Hematopoietic multipotent progenitor cell treated with erythropoietin and hydrocortisone succinate and interleukin-3 and kit ligand, for 8 days (in vitro differentiated cells): ENCODE measurements at places on chromosomes 7 and 10.

DNA sequence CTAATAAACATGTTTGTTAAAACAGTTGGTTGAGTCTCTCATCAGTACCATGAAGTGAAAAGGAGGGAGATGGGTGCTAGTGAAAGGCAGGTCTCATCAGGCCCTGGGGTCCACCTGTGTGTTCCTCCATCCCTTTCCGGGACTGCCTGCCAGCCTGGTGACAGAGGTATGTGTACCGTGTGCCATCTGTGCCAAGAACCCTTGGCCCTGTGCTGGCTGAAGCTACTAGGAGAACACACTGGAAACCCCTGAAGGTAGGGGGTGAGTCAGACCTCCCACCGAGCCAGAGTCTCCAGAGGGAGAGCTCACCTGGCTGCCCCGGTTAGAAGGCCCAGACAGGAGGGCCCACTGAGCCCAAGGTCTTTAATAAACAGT is 2.3 kb downstream of the DDIT4 start:
- DNase-seq = peak; percentile 52

DNA sequence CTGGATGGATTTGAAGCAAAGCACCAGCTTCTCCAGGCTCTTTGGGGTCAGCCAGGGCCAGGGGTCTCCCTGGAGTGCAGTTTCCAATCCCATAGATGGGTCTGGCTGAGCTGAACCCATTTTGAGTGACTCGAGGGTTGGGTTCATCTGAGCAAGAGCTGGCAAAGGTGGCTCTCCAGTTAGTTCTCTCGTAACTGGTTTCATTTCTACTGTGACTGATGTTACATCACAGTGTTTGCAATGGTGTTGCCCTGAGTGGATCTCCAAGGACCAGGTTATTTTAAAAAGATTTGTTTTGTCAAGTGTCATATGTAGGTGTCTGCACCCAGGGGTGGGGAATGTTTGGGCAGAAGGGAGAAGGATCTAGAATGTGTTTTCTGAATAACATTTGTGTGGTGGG is 14.2 kb downstream of the LEP start:
- DNase-seq = no peak

GRCh38 chr7:33579673-33579960 is 325.7 kb upstream of the BMPER start:
- DNase-seq = no peak

GRCh38 chr7:32273297-32273696 is 203.1 kb upstream of the PDE1C start:
- DNase-seq = no peak

GRCh38 chr10:80274396-80275134 is 14.9 kb downstream of the MAT1A start:
- no peak for DNase-seq

GRCh38 chr10:64873959-64874358 is 1352.8 kb downstream of the REEP3 start:
- no peak for DNase-seq

- no peak for DNase-seq
These were observed 35.3 kb downstream of the COG5 start for GRCh38 chr7:107528461-107528860.

DNA sequence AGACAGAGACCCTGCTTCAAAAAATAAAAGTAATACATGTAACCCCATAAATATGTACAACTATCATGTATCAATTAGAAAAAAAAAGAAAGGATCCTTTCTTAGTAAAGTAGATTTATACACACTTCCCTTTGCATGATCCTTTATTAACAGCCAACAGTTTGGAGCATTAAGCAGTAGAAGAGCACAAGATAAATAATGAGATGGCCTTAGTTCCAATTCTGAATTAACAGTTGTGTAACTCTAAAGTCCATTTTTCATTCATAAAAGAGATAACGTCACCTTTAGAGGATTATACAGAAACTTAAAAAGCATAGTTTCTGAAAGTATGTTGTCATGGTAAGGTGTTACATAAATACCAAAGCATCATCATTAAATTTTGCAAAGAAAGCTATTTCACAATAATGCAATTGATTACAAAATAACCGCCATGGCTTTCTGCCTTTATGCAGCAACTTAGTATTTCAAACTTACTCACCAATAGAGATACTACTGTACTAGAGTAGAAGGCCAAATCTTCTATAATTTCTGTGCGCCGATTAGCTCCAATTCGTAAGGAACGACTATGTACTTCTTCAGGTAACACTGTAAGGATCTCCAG is 40.3 kb downstream of the TNPO3 start:
- no peak for DNase-seq

DNA sequence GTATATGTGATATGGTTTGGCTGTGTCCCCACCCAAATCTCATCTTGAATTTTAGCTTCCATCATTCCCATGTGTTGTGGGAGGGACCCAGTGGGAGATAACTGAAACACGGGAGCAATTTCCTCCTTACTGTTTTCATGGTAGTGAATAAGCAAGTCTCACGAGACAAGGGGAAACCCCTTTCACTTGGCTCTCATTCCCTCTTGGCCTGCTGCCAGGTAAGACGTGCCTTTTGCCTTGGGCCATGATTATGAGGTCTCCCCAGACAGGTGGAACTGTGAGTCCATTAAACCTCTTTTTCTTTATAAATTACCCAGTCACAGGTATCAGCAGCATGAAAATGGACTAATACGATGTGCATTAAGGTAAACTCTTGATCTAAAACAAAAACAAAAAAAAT is 357.1 kb upstream of the AOAH start:
- peak; percentile 47 for DNase-seq

DNA sequence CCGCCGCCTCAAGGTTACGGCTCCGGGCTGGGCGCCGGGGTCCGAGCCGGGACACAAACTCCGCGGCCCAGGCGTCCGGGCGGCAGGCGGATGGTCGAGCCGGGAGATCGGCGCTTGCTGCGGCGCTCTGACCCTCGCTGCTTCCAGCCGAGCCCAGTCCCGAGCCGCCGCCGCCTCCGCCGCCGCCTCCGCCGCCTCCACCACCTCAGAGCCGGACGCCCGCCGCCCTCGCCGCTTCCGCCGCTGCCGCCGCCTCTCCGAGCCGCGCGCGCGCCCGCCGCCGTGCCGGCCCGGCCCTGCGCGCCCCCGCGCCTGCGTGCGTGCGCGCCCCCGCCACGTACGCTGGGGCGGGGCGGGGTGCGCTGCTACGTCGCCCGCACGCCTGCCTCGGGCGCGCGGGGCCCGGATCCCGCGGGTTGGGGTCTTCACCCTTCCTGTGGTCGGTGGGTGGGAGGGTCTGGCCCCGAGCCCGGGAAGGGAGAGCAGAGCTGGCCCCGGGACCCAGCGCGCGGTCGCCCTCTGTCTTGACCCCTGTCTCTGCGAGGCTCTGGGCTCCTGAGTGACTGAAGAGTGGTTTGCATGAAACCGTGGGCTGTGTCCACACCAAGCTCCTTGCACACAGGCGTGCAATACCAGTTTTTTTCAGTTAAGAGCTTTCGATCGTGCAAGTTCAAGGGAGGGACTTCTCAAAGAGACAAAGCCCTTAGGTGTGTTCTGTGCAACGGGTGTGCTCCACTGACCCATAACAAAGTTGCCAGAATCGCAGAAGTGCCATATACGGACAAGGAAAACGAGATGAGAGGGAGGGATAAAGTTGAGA is at the start of gene SMURF1:
Gene SMURF1, minus strand, starts transcription at position 256 of the 820 bp plus-strand sequence. CDS start 328 bp downstream, outside the sequence.
- DNase-seq = peak; percentile 62

DNA sequence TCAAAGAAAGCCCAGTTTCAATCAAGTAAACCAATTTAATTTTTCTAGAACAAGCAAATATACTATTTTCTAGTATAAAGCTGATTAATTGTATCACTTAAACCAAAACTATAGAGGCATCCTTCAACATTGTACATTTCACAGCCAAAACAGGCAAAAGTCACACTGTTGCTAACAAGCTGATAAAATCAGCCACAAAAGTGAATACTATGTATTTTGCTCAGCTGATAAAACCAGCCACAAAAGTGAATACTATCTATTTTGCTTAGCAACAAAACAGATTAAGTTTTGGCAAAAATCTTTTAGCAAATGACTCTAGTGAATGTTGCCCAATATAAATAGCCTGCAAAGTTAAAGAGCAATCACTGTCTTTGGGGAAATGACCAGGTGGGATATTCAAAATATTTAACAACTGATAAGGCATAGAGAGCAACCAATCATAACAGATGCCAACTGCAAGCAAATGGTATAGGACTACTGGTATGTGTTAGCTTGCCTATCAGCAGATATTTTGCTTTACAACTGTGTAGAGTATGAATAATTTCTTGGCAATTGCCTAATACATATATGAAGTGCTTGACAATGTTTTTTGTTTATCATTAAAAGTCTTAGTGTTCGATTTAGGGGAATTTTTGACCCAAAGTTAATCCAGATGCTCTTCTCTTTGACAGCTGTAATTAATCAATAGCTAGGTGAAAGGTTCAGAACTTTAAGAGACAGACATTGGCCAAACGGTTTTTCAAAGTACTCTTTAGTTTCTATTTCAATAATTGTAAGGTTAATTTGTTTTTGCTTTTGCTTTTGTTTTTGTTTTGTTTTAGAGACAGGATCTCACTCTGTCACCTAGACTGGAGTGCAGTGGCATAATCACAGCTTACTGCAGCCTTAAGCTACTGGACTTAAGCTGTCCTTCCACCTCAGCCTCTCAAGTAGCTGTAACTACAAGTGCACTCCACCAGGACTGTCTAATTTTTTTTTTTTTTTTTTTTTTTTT is 44.4 kb upstream of the SP4 start:
- DNase-seq = peak; percentile 19

GRCh38 chr7:157813053-157813452 is 476.2 kb downstream of the DNAJB6 start:
- no peak for DNase-seq

- no peak for DNase-seq
These were observed 6.9 kb downstream of the PPIF start for GRCh38 chr10:79354141-79354540.

GRCh38 chr10:6348096-6348874 is 145.6 kb downstream of the PFKFB3 start:
- DNase-seq = peak; percentile 52

GRCh38 chr10:79185067-79185774 is 116.5 kb downstream of the ZMIZ1 start:
- no peak for DNase-seq

DNA sequence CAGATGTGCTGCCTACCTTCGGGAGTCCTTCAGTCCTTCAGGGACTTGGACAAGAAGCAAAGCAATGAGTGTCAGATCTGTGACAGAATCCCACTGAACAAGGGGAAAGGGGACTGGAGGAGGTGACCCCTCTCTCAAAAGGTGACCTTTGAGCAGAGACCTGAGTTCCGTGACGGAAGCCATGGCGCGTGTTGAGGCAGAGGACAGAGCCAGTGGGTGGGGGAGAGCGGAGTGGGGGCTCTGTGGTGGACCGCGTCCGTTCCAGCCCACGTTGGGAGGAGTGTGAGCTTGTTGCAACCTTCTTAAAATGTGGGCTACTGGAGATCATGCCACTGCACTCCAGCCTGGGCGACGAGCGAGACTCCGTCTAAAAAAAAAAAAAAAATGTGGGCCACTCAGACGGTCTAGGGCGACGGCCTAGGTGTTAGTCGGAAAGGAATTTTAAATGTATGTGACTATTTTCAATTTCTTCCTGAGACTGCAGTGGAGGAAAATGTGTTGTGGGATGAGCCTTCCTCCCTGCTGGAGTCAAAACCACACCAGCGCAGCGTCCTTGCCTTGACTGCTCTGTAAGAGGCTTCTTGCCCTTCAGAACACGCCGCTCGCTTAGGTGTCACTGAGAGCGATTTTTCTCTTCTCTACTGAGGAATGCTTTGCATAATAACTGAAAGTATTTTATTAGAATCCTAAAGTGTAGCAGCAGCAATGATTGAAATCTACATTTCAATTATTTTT is 272.7 kb downstream of the CELF2 start:
- DNase-seq = no peak

DNA sequence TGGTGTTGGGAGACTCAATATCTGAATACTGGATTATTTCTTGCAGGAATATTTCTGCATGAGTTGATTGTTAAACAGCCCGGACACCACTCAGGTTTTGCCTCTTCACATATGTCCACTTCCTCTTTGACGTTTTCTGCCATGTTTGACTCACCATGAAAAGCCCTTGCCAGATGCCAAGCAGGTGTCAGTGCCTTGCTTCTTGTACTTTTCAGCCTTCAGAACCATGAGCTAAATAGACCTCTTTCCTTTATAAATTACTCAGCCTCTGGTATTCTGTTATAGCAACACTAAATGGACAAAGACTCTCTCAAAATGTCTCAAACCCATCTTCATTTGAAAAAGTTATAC is 24.7 kb upstream of the MACC1 start:
- DNase-seq = no peak

DNA sequence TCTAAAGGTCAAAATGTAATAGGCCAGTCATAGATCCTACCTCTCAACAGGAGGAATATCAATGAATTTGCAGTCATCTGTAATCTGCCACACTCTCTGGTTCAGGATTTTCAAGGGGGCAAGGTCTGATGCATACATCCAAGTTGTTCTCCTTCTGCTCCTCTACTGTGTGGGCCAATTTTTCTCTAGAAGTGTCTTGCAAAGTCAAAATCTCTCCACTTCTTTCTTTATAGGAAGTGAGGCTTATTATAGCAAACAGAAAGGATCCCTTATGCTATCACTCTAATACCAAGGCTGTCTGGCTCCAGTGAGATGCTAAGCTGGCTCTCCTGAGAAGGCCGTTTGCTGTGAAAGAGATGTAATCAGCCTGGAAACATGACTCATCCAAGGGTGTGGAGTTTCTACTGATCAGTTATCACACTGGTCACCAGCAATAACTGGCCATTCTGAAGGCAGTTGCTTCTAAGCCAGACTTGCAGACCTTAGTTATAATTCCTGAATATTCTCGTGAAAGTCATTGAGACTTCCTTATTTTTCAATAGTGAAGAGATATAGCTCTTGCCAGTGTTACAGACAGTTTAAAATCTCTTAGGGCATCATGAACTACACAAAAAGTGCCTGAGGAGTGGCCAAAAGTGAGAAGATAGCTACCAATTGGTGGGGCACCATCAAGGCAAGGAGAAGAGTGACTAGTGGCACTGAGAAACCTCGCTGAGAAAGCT is 43.2 kb upstream of the LRGUK start:
- peak; percentile 54 for DNase-seq

DNA sequence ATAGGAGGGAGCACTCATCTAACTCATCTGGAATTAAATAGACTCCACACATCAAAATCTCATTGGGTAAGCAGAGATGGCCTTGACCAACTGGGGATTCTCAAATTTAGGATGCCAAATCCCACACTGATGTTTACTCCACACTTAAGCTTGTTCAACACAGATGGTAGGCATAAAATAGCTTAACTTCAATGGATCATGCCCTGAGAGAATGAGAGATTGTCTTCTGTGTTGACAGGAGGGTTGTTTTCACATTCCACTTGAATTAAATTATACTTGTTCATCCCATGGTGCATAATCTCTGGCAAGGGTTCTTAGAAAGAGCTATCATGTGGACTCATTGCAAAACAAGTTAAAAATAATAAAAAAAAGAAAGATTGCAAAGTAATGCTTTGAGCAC is 391.4 kb downstream of the PLXDC2 start:
- no peak for DNase-seq
